Stimulated activated CD8-positive, alpha-beta memory T cell treated with anti-CD3 and anti-CD28 coated beads, Interleukin-2, amount 100 ng/mL, for 1 hour (primary cell): ENCODE measurements at places on chromosomes 11 and 22.

GRCh38 chr11:109775686-109776085 lies 317.5 kb upstream of the ZC3H12C start:
- DNase-seq = no peak

DNA sequence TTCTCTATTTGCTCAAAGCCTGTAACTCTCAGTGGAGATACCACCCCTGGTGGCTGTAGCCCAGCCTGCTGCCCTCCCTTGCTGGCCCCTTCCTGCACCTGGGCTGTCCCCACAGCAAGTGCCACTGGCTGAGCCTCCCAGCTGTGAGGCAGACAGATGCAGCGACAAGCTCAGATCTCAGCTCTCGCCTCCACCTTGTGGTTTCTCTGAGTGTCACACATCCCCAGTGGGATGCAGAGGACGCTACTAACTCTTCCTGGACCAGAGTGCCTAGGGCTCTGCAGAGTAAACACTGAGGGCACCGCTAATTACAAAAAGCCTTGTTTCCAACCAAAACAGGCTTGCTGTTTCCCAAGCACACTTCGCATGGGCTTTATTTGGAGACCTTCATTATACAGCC lies 8.9 kb downstream of the YPEL1 start:
- no peak for DNase-seq

- DNase-seq = no peak
These were observed 979.7 kb downstream of the NTM start for GRCh38 chr11:132349811-132350733.

DNA sequence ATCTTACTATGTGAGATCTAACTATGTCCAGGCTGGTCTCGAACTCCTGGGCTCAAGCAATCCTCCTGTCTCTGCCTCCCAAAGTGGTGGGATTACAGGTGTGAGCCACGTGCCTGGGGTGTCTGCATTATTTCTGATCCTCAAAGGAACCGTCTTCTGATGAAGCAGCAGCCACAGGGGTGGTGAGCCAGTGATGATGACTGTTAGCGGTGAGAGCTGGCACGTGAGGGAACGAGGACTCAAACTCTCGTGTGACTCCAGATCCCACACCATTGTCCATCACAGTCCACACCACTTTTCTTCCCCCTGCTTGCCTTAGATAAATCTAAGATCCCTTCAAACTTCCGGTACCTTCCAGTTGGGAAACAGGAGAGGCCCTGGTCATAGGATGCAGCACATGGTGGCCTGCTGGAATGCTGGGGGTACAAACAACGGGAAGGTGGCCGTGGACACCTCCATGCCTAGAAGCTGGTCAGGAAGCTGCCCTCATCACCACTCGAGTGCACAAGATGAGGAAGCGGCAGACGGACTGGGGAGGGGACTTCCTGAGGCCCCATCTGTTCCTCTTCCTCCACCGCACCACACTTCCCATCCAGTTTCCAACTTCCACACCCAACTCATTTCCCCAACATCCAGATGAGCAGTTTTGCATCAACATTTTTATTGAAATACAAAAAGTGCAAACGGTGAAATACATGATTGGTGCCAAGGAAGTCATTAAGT lies 23.8 kb downstream of the ARHGAP1 start:
- DNase-seq = no peak

DNA sequence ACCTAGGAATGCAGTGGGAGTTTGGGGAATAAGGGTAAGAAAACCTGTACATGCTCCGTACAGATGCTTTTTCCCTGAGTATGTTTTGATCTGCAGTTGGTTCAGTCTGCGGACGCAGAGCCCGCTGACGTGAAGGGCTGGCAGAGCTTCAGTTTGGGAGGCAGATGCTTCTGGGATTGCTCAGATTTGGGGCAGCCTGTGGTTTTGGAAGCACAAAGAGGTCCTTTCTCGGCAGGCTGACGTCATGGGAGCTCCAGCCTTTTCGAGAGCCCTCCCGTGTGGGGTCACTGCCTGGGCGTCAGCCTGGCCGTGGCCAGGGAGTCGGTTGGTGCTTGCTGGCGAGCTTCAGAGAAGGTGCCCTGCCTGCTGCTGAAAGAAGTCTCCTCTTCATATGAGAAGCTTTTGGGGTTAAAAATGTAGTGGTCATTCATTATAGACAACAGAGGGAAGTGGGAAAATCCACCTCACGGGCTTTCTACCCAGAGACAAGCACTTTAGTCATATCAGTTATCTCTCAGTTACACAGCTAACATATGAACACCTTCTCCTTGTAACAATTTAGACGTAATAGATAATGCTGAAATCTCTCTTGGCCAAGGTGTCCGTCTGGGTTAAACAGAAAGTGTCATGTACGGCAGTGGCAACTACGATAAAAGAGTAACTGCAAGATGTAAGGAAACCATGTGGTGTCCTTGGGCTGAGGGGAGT lies 26.8 kb downstream of the TPCN2 start:
- DNase-seq = no peak

- no peak for DNase-seq
These were observed 2.4 kb downstream of the LTBP3 start for GRCh38 chr11:65555693-65556231.
